Astrocyte (in vitro differentiated cells and primary cell): ENCODE measurements at places on chromosomes 6 and 20.

- DNase-seq, result peak; percentile 13
Observed at GRCh38 chr6:8983202-8983688, 547.9 kb upstream of the SLC35B3 start.

DNA sequence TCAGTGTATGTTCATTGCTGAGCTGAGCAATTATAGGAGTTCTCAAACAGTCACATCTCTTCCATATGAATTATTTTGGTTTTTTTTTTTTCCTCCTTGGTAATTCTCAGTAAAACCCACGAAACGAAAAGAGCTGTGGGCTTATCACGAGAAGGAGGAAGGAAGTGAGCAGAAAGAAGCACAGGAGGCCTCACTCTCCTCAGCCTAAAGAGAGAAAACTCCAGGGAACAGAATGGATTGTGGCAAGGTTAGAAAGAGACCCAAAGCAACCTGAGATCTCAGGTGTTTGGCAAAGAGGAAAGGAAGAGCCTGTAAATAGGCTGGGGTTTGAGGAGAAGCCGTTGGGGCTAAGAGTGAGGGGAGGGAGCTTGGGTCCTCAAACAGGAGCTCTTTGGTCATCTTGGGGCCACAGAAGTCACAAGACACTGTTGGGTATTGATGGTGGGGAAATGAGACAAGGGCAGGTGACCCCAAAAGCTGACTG lies 67.8 kb upstream of the CITED2 start:
- no peak for DNase-seq

GRCh38 chr6:124054034-124054433 lies 250.4 kb downstream of the NKAIN2 start:
- no peak for DNase-seq

DNA sequence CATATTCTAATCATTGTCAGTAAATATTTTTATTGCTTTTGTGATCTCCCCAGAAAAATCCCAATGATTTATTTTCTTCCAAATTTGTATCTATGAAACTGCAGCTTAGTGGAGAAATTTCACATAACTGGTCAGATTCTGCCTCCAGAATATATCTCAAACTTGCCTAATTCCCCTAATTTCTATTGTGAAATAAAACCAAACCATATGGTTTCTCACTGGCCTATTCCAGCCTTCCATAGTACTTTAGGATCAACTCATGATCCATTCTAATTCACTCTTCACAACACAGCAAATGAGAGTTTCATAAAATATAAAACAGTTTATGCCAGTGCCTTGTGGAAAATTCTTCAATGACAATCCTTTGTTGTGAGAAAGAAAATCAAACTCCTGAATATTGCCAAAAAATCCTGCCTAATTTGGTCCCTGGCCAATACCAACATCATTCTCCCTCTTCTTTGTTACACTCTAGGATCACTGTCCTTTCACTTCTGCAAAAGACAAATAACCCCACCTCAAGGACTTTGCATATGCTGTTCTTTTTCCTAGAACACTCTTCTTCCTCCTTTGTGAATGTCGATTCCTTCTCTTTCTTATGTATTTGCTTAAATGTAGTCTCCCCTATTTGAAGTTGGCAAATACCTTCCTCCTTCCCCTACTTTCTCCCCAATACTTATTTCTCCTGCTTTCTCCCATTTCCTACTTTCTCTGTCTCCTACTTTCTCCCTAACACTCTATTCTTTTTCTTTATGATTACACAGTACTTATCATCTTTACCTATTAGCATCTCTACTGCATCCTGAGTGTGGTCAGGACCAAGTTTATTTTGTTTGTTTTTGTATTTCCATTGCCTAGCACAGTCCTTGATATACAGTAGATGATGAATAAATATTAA lies 587.5 kb downstream of the RFPL4B start:
- DNase-seq, result no peak

- no peak for DNase-seq
Observed at GRCh38 chr6:16498957-16499356, 260.6 kb downstream of the GMPR start.

DNA sequence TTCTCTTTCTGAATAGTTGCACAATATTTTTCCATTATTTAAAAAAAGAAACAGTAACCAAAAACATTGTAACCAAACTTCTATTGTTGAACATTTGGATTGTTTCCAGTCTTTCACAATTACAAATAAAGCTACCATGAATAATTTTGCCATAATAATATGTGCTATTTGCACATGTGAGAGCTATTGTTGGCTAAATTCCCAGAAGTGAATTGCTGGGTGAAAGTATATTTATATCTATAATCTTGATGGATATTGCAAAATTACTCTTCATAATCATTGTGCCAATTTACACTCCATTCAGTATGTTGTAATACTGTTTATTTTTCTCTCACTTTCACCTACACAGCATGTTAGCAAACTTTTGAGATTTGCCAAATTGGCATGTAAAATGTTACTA lies 36.6 kb upstream of the SLC22A16 start:
- DNase-seq, result no peak

- DNase-seq, result no peak
Observed at GRCh38 chr6:134233180-134233955, 84.5 kb downstream of the SGK1 start.

- no peak for DNase-seq
Observed at GRCh38 chr6:15205321-15205720, 40.5 kb upstream of the JARID2 start.

- DNase-seq, result no peak
Observed at GRCh38 chr6:15376900-15377487, 131.1 kb downstream of the JARID2 start.

GRCh38 chr6:156585859-156586258 lies 191.3 kb upstream of the ARID1B start:
- no peak for DNase-seq

- DNase-seq, result peak; percentile 63
Observed at GRCh38 chr6:30213957-30214656, 901 bp upstream of the TRIM26 start.

DNA sequence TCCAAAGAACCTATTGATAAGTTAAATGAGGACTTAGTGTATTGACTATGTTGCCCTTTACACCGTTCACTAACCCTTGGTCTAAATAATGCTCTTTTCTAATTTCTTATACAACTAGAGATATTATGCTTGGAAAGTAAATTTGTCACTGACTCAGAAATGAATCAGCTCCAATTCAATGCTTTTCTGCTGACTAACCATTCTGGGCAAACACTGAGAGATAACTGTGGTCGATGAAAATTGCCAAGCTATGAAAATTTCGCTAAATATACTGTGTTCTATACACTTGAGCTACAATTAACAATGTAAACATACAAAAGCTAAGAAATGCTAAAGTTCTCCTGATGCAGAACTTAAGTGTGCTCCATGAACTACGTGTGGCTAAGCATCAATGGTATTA lies 23.1 kb upstream of the FBXO9 start:
- peak; percentile 95 for DNase-seq

DNA sequence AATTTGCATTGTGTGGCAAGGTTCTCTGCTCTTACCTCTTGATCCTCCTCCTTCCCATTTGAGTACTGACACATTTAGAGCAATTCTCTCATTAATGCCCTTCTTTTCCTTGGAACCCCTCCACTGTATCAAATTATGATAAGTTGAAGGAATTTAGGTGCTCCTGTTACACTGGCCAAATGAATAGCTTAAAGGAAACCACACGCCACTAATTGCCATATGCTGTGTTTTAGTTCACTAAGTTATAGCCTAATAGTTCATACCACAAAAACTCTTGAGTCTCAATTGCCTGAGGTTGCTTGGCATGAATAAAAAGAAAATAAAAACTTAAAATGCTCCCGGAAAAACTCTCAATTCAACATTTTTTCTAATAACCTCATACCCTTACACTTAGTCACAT lies 1239.3 kb downstream of the EPHA7 start:
- DNase-seq, result peak; percentile 1

DNA sequence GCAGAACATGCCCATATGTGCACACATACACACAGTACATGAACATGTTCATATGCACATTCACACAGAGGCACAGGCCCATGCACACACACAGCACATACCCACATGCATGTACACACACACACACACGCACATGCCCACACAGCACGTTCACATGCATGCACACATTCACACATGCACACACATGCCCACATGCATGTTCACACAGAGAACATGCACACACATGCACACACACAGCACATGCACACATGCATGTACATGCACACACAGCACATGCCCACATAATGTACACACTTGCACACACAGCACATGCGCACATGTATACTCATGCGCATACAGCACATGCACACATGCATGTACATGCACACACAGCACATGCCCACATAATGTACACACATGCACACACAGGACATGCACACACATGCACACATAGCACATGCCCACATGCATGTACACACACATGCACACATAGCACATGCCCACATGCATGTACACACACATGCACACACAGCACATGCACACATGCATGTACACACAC lies 25.9 kb downstream of the RNASET2 start:
- DNase-seq, result no peak

DNA sequence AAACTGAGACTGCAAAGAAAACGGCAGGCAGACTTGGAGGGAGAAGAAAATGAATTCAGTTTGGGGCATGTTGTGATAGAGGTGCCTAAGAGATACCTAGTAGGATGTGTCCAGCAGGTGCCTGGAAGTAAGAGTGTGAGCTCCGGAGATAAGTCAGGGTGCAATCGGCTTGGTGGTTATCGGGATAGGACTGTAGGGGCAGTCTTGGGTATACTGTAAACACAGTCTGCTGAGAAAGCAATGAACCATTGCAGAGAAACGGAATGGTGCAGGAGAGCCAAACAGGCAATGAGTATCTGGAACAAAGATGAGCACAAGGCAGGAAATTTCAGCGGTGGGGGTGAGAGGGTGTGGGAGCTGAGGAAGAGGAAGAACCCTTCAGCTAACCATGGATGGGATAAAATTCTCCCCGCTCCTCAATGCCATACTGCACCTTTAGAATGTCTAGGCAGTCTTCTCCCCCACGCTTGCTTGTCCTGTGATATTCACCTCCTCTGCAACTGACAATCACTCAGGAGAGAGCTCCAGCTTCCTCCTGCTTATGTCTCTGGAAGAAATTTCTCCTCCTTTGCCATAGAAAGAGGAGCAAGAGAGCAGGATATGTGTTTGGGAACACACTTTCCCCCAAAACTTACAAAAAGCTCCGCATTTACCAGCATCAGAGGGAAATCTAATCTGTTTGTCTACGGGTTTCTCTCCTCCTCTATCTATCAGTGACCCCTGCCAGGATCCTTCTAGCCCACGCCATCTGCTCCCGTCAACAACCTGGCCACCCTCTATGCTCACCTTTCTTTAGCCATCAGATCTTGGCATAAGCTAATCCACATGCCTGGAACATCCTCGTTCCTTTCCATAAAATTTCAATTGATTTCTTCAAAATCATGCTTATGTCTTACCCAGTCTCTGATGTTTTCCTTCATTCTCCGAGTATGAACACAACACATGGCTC lies 381.7 kb upstream of the JARID2 start:
- DNase-seq, result no peak

DNA sequence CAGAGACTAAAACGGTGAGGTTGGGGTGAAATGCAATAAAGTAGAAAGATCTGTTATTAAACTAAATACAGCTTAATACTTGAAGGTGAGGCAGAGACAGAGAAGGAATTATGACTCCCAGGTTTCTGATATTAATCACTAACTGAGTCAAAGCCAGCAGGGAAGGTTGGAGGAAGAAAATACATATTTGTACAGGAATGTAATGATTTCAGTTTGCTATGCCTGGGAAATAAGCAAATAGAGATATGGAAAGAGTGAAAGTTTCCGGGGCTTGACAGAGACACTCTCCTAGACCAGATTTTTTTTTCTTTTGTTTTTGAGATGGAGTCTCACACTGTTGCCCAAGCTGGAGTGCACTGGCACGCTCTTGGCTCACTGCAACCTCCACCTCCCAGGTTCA lies 76.8 kb downstream of the PTPRK start:
- peak; percentile 37 for DNase-seq

GRCh38 chr6:143941852-143942627 lies 66.0 kb downstream of the PLAGL1 start:
- DNase-seq, result peak; percentile 25

DNA sequence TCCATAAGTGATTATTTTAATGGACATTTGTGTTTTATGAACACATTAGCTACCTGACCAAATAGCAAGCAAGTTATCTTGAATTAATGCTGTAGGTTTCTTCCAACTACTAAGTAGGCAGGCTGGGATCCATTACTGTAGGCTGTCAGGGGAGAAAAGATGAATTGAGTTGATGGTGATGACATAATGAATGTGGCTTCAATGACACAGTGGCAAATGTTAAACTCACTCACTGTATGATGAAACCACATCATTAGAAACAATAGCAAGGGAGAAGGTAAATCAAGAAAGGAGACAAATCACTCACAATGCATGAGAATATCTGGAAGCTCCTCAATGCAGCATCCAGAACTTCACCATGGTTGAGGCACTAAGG lies 529.7 kb upstream of the CITED2 start:
- no peak for DNase-seq

DNA sequence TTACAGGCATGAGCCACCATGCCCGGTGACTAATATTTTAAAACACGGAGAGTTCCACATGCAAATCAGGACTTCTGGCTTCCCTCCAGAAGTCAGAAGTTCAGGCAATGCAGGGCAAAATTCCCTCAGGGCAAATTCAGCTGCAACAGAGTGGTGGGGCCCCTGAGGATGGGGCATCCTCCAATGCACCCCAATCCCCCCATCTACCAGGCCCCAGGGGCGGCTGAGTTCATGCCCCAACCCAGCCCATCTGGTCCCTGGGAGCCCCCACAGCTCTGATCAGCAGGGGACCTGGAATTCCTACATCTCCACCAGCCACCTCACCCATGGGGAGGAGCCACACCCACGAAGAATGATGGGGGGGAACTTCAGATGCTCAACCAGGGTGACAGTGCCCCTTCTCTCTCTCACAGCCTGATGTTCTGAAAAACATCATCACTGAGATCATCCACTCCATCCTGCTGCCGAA lies 22.6 kb downstream of the BPIFB1 start:
- DNase-seq, result no peak

DNA sequence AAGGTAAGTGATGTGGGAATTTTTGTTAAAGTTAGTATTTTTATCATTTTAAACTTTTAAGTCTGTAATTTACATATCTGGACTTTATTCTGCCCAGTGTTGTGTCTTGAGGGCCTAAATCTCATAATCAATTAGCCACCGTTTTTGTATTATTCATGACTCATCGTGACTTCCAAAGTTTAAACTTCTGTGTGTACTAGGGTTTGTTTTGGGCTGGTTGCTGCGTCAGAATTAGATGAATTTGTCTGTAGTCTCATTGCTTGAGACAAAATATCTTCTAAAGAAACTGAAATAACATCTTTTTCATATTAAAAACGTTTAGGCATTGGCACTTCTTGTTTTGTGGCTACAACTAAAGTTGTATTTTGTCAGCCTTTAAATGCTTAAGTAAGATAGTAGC lies 41.3 kb downstream of the CDYL start:
- DNase-seq, result peak; percentile 49

- DNase-seq, result peak; percentile 32
Observed at GRCh38 chr6:110951986-110952794, 6.3 kb upstream of the GTF3C6 start.
